ENCODE measurements at places on chromosomes 12 and 14. TPM values are rescaled to one million over a fixed set of nuclear protein-coding genes. Genes with fewer than 3 reads are reported as not detected.

The LRTM2 gene
- total RNA-seq = 0.29 TPM

The BBS10 gene
- 9.3 TPM for total RNA-seq

The DPF3 gene
- total RNA-seq = not detected

GRCh38 chr14:91582761-91583160 is 72.7 kb upstream of the PPP4R3A start:
- no peak for DNase-seq

DNA sequence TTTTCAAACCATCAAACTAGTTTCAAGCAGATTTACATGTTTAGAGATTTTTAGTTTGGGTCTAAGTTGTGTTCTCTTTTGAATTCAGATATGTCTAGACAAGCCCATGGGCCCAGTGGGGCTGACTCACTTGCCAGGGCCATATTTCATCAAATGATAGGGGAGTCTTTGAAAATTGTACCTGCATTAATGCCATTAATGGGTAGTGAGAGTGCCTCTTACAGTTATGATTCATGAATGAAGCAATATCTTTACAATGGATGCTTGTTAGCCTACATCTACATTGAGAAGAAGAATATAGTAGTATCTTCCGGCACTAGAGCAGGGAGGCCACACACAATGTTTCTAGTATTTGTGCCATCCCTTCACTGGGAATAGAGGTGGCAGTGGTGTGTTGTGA is 174.2 kb upstream of the E2F7 start:
- DNase-seq = no peak

GRCh38 chr12:52198454-52199215 is 6.8 kb upstream of the KRT80 start:
- no peak for DNase-seq

GRCh38 chr12:72493407-72493806 is 221.2 kb downstream of the TRHDE start:
- no peak for DNase-seq

The ZDHHC22 gene
- 1.9 TPM for total RNA-seq

DNA sequence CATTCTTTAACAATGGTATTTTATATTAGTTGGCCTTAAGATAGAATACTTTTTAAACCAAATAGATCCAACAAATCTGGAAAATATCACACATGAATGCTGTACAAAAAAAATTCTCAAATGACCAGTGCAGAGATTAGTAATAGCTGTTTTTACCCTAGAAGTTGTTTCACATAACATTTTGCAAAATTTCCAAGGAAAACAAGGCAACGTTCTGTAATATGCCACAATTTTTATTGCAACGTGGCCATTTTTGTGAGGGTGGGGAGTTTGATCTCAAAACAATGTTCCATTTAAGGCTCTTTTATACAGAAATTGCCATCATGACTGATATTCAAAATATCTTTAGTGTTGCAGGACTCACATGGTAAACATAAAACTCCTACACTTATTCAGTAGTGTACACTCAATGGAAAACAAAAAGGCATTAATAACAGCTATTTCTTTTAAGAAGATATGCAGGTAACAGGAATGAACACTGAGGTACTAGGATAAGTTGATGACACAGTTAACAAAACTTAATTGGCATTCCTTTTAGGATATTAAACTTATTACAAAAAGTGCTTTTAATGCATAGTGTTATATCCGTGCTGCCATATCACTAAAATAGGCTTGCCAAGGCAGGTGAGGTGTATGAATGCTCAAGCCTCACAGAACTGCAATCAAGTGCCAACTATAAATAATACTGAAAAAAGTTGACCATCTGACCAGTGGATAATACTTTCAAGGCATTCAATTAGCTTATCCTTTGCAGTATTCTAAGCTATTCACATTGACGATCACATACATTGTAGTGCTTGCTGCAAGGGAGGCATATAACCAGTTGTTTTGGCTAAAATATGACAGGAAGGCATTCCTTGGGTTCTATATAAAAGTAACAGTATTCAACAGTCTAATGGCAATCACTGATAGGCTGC is 2.3 kb downstream of the CFL2 start:
- DNase-seq = no peak

All from endodermal cell (in vitro differentiated cells).